ENCODE measurements at places on chromosomes 5 and 9. TPM values are rescaled to one million over a fixed set of nuclear protein-coding genes. Genes with fewer than 3 reads are reported as not detected.

DNA sequence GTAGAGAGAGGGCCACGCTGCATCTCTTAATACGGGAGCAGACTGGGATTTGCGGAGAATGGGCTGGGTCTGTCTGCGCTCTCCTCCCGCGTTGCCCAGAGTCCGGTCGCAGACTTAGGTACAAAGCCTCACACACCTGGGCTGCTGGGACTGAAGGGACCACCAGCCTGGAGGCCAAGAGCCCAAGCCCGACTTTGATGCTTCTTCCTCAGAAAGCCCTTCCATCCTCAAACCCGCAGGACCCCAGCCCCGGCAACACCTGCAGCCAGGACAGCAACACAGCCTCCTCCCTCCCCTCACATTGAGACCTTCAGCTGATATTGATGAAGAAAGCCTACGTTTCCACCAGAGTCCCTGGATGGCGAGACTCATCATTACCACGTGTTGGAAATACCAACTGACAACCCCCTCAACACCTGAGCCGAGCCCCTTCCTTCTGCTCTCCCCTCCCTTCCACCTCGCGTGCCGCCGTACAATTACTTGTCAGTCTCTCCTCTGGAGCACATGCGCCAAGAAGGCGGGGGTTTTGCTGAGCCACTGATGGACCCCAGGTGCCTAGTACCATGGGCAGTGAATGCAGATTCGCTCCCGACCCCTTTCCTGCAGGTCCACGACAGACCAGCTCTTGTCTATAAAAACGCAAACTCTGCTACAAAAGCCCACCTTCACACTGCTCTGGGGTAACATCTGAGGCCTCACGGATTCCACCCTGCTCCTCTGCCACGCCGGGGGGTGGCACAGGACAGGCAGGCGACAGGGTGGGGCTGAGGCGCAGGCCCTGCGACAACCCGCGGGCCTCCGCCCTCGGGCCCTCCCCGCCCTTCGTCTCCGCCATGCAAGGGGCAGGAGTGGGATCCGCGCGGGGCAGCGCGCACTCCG lies 841 bp downstream of the ASB6 start:
- no peak for DNase-seq

DNA sequence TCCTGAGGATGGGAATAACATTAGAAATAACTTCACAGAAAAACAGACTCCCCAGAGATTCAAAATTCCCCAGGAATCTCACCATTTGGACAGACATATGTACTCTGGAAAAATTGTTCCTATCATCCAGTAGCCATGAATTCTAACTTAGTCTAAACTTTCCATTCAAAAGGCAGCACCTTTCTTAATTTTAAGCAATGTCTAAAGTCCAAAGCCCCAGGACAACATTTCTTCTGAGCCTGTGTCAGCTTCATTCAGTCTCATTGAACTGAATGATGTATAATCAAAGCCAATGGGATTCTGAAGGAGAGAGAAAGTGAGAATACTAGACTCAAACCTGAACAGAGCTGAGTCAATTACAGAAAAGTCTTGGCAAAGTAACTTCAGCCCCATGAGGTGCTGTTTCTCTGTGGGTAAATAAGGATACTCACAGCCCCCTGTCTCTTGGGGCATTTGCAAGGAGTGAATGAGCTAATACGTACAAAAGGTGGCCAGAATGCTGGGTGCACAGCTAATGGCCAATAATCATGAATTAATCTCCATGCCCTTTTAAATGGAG lies 140.6 kb downstream of the SEMA5A start:
- no peak for DNase-seq

The HTR1A gene
- total RNA-seq, result not detected

GRCh38 chr5:146283344-146283761 lies 55.3 kb upstream of the POU4F3 start:
- no peak for DNase-seq

DNA sequence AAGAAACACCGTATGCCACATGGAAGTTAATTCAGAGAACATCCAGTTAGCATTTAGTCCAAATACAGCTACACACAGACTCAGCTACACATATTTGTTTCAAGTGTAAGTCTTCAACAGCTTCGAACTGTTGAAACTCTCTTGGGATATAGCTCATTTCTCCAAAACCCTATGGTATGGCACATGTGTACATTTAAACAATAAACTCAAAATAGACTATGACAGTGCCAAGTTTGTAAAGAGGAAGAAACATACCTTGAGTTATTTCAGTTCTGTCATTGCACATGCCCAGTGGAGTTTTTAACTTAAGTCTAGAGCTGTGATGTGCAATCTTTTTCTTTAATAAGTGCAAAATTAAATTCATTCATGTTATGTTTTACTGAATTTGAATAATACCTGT lies 155.1 kb upstream of the RAI14 start:
- no peak for DNase-seq

GRCh38 chr5:28714907-28715698 lies 1676.7 kb upstream of the CDH9 start:
- no peak for DNase-seq

DNA sequence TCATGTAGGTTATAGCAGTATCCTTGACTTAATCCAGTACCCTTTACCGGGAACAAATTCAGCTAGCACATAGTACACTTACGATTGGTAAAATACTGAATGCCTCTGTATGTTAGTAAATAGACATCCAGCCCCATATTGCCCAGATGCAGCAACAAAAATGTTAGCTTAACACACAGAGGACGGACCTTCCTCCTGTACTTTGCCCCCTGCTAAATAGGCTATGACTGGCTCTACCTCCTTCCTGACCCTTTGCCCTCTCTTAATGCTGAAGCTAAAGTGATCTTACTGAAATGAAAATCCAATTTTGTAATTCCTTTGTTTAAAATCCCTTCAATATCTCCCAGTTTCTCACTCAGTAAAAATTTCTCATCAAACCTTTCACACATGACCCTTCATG lies 183.1 kb downstream of the PARP8 start:
- no peak for DNase-seq

DNA sequence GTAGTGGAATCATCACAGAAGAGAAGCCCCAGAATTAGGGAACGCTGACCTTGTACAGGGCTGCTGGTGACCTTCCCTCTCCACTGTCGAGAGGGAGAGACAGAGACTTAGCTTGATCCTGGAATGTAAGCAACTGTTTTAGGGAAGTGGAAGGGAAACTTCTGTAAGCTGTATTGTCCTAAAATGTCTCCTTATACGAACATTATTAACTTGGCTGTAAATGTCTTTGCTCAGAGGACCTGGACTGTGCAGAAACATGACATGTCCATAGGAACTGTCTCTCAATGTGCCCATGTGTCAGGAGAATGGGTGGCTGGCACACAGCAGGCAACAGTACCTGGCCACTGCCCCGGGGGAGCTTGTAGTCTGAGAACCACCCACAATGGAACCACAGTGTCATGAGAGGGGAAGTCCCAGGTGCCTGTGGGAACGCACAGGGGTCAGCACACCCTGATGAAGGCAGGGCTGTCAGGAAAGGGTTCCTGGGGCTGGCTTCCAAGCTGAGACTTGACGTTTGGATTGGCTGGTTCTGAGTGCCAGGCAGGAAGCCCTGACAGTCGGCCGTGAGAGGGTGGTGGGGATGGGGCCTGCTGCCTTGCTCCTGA lies 34.0 kb downstream of the DAP start:
- DNase-seq, result no peak

The DPH7 gene
- total RNA-seq, result 66.3 TPM

- no peak for DNase-seq
These were observed 161.5 kb upstream of the NR4A3 start for GRCh38 chr9:99660191-99660636.

The OXCT1 gene
- 26.5 TPM for total RNA-seq

The ANKDD1B gene
- total RNA-seq, result 0.85 TPM

GRCh38 chr9:4600368-4600767 lies 61.7 kb upstream of the PLPP6 start:
- DNase-seq, result no peak

DNA sequence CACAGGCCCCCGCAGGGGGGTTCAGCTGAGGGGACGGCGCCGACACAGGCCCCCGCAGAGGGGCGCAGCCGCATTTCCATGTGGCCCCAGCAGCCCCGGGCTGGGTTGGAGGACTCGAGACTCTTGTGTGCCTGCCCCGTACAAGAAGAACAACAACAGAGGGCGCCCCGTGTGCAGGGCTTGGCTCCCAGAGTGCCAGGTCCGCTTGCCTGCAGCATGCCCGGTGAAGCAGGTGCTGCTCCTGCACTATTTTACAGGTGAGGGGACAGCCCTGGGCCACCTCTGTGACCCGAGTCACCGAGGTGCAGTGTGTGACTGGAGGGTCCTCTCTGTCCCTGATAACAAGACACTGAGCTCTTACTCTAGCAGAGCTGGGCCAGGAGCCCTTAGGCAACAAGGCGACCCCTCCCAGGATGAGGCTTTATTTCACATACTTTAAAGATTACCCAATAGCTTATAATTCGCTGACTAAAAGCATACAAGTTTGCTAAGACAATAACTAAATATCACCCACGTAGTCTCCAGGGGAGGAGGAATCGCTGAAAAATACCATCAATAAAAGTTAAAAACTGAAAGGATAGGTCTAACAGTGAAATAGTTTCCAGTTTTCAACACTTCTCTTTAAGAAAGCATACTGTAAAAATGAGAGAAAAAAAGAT lies 41.7 kb upstream of the SLC9A3 start:
- no peak for DNase-seq

DNA sequence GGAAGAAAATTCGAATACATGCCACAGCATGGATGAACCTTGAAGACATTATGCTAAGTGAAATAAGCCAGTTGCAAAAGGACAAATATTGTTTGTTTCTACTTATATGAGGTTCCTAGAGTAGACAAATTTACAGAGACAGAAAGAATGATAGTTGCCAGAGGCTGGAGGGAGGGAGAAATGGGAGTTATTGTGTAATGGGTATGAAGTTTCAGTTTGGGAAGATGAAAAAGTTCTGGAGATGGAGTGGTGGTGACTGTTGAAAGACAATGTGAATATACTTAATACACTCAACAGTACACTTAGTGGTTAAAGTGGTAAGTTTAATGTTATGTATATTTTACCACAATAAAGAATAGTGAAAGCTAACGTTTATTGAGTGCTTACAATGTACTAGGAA lies 99.6 kb upstream of the SLC44A1 start:
- no peak for DNase-seq

The HTR4 gene
- not detected for total RNA-seq

GRCh38 chr9:130608554-130609134 lies 29.3 kb downstream of the FUBP3 start:
- no peak for DNase-seq

- DNase-seq, result no peak
These were observed 21.1 kb downstream of the AP3B1 start for GRCh38 chr5:78273436-78273835.

- DNase-seq, result no peak
These were observed 137.7 kb downstream of the SNX18 start for GRCh38 chr5:54655266-54655665.

GRCh38 chr9:71552480-71552879 lies 215.8 kb downstream of the CEMIP2 start:
- DNase-seq, result no peak

The TMEM171 gene
- not detected for total RNA-seq

DNA sequence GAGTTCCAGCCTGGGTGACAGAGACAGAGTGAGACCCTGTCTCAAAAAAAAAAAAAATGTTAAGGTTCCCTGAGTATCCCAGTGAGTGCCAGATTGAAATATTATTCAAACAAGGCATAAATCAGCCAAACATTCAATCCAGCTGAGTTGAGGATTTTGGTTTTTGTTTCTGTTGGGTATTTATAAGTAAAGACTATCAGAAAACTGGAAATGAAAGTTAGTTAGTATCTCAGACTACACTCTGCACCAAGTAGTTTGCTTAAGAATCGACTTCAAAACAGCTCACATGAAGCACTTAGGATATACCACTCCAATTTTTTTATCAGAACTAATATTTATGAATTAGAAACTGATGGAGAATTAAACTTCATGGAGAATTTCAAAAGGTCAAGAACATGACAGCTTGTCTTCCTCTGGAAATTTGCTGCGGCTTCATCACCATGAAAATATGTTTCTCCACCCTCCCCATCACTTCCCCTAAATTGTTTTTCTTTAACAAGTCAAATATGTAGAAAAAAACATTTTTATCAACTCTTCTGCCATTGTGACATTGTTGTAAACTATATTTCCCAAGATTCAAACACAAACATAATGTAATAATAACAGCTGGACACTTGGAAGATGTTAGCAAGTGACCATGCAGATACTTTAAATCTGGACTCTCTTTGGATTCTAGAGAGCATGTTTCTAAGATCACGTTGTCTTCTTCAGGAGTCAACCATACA lies 110.0 kb upstream of the PTGER4 start:
- DNase-seq, result no peak

The MAN1B1 gene
- total RNA-seq, result 62.0 TPM

The GHR gene
- total RNA-seq, result not detected

- DNase-seq, result no peak
These were observed 317.1 kb downstream of the KCTD16 start for GRCh38 chr5:144487761-144488160.

DNA sequence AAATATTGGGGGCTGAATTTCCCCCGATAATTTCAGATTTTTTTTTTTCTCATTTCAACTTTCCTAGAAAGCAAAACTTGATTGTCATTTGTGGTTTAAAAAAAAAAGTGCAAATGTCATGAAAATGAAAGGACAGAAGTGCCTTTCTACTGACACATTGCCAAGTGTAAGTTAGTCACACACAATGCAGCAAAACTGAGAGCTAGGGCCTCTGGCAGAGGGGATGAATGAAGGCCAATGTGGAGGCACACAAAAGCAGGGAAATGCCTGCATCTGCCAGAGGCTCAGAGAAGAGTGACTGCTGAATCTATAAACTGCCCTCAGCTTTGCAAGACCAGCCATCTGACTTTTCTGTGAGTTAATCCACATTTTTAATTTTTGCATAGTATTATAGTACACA lies 6.8 kb upstream of the IFNA5 start:
- DNase-seq, result no peak

The COL15A1 gene
- 0.15 TPM for total RNA-seq

DNA sequence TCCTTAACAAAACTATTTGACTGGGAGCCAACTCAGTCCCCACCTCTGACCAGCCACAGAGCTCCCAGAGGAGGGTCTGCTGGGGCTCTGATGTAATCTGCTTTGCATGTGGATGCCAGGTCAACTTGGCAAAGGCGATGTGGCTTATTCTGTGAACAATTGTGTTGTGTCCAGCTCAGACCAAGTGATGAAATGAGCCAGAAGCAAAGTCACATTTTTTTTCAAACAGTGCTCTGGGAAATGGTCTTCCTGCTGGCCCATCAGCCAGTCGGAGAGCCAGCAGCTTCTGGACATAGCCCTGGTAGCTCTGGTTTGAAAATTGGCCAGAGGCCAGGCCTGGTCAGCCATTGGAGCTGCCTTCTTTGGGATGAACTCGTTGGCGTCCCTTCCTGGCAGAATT lies 86.5 kb downstream of the ANGPTL2 start:
- DNase-seq, result no peak

DNA sequence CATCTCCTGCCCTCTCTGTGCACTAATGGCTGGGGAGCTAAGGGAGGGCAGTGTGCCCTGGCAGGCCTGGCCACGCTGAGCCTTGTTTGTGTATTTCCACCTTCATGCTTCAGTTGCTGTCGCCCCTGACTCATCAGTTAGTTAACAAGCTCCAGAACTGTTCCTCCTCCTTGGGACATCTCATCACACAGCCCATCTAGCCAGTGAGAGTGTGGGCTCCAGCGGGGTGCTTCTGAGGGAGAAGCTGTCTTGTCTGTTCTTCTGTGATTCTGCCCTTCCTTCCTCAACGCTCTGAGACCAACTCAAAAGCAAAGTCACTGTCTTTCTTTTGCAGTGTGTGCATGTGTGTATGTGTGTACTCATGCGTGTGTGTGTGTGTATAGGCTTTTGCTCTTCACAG lies 58.3 kb upstream of the CPEB4 start:
- no peak for DNase-seq

All from T-cell (primary cell).